ENCODE measurements at places on chromosomes 16 and 17.
A peak's percentile ranks its signal among the peaks of the same experiment; 100 is the strongest.

DNA sequence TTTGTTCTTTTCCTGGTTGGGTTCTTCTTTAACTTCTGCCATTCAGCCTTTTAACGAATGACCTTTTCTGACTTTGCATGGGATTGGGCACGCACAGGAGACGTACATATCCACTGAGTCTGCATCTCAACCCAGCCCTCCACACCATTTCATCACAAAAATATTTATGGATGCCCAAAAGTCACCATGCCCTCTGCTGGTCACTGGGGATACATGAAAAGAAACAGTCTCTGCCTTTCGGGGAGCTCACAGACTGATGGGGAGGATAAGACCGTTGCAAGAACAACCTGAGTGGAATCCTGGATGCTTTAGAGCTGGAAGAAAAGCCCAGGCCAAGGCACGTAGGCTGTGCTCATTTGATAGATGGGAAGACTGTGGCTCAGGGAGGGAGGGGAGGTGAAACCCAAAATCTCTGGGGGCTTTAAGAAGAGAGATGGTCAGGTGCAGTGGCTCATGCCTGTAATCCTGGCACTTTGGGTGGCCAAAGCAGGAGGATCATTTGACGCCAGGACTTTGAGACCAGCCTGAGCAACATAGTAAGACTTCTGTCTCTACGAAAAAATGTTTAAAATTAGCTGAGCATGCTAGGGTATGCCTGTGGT lies 7.9 kb upstream of the MT2A start:
- peak; percentile 42 for DNase-seq

DNA sequence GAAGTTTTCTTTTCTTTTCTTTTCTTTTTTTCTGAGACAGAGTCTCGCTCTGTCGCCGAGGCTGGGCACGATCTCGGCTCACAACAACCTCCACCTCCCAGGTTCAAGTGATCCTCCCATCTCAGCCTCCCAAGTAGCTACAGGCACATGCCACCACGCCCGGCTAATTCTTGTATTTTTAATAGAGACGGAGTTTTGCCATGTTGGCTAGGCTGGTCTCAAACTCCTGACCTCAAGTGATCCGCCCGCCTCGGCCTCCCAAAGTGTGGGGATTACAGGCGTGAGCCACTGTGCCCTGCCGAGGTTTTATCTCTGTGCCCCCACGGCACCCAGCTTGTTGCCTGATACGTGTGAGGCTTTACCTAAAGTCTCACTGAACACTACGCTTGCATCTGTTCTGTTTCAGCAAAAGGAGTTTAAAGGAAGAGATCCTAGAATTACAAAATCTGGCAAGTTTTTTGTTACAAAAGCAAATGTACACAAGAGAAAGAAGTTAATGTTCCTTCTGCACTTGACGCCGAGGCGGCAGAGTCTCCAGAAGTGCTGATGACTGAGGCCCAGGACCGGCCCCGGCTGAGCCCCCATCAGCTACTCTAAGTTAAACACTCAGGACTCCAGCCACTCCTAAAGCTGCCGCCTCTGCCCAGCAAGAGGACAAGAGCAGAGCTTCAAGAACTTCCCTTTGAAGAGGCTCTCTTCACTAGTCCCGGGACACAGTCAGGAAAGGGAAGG lies 9.2 kb downstream of the ABCA3 start:
- no peak for DNase-seq

GRCh38 chr17:44898768-44899073 lies 524 bp downstream of the EFTUD2 start:
- DNase-seq = no peak

DNA sequence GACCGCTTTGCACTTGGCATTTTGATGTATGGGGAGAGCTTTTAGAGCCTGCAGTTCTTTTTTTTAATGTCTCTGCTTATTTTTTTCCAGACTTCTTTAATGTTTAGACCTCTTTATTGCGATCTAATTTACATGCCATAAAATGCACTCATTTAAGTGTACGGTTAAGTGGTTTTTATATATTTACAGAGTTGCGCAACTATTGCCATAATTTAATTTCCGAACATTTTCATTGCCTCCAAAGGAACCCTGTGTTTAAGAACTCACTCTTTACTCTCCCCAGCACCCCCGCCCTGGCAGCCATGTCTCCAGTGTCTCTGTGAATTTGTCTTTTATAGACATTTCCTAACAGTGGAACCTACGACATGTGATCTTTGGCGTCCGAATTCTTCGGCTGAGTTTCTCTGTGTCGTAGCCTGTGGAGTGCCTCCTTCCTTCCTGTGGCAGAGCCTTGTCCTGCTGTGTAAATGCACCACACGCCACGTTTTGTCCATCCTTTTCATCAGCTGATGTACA lies 24.0 kb downstream of the ZNF750 start:
- DNase-seq = no peak

DNA sequence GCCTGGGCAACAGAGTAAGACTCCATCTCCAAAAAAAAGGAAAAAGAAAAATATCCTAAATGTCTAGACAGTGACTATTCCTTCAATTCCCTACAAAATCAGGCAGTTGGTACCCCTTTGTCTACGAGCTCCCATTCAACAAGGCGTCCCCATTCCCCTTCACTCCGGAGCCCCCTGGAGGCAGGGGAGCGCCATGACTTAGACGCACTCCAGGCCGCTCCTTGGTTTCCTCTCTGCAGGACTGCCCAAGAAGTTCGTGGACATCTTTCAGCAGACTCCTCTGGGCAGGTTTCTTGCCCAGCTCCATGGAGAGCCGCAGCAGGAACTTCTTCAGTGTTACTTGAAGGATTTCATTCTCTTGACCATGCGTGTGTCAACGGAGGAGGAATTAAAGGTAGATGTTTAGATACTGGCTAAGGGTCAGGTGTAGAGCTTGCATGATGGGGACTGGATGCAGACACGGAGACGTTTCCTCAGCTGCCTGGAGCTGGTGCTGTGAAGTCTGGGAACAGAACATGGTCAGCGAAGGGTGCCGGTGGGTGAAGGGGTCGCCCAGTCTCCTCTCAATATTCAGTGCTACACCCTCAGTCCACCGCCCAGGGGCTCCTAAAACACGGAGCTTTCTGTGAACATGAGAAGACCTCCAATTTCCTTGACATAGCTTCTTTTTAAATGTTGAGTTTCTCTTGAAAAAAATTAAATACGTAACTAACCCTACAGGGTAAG lies 53.3 kb upstream of the ENDOV start:
- DNase-seq = no peak

GRCh38 chr17:75783803-75784472 lies 668 bp upstream of the UNK start:
- DNase-seq = no peak

DNA sequence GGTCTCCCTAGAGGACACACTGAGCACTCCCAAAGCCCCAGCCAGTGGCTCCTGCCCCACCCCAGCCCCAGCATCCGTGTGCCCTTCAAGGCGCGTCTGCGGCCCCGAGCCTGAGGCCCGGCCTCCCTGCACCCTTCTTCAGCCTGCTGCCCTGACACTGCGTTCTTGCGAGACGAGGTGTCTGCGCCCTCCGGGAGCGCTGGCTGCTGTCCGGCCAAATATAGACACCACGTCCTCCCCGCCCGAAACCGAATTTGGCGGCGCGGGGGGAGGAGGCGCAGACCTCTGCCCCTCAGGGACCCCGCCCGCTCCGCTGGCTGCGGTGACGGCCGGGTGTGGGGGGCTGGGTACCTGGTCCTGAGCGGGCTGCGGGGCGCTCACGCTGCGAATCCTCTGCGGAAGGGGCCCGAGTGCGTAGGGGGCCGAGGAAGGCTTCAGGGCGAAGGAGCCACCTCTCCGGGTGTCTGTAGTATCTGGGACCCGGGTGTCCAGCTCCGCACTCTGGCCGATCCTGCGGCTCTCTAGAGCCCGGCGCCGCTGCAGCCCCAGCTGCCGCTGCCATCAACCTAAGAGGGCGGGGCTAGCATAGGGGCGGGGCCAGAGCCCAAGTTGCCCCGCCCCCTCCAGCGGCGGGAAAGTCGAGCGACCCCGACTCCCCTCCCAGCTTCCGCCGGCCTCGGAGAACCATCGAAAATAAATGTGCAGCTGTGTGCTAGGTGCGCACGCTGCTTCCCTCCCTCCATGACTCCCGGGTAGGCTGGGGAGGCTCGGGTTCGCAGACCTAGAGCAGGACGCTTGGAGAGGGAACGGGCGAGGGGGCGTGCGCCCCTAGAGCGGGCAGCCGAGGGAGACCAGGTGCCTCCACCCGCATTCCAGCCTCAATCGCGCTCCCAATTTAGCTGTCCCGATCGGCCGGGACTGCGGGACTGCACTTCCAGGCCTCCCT lies at the start of gene CORO6:
TSS of gene CORO6 (minus strand) at position 576 of the 946 bp plus-strand sequence. CDS start 1,491 bp downstream, outside the sequence.
- no peak for DNase-seq

- DNase-seq = no peak
Measured at GRCh38 chr16:10036956-10037355, 145.3 kb downstream of the GRIN2A start.

DNA sequence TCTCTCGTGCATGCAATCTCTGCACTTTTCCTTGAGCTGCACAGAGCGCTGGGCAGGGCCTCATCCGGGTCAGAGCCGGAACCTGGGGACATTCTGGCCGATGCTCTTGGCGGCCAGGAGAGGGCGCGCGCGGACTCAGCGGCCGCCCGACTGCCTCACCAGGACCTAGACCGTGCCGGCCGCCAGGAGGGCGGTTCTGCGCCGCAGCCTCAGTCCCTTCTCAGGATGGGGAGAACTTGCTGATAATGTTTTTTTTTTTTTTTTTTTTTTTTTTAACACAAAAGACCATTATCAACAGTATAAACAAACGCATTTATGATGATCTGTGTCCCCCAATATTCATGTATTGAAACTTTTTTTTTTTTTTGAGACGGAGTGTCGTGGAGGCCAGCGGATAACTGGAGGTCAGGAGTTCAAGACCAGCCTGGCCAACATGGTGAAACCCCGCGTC lies 8.1 kb upstream of the FLYWCH2 start:
- DNase-seq = peak; percentile 35

DNA sequence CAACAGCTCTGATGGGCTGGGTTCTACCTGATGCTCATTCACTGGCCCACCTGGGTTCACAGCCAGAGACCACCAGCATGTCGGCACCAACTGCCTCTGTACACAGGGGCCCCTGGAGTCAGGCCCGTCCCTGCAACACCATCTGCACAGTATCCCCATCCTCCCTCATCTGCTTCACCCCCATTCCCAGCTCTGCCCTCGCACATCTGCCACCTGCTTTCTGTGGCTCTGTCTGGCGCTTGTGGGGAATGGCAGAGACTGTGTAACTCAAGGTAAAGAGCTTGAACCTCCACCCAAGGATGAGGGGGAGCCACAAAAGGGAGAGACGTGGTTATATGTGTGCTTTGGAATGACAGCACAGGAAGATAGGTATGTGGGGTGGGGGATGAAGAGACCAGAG lies 27.2 kb downstream of the SMPD3 start:
- DNase-seq = no peak

DNA sequence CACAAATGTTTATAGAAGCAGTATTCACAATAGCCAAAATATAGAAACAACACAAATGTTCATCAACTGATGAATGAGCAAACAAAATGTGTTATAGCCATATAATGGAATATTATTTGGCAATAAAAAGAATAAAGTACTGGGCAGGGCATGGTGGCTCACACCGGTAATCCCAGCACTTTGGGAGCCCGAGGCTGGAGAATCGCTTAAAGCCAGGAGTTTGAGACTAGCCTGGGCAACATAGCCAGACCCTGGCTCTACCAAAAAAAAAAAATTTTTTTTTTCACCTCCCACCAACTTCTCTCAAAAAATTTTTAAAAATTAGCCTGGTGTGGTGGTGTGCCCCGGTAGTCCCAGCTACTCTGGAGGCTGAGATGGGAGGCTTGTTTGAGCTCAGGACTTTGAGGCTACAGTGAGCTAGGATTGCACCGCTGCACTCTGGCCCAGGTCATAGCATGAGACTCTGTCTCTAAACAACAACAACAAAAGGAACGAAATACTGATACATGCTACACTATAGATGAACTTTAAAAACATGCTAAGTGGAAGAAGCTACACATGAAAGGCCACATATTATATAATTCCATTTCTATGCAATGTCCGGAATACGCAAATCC lies 10.7 kb upstream of the PECAM1 start:
- no peak for DNase-seq

DNA sequence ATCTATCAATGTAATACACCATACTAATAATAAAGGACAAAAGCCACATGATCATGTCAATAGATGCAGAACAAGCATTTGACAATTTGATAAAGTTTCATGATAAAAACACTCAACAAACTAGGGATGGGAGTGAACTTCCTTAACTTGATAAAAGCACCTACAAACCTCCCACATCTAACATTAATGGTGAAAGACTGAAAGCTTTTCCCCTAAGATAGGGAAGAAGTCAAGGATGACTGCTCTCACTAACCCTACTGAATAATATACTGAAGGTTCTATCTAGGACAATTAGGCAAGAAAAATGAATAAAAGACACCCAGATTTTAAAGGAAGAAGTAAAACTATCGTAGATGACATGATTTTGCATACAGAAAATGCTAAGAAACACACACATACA lies 10.4 kb upstream of the DYNLL2 start:
- no peak for DNase-seq

GRCh38 chr17:63798572-63799106 lies 24.7 kb downstream of the DDX42 start:
- DNase-seq = no peak

GRCh38 chr16:85643631-85644030 lies 30.5 kb downstream of the GSE1 start:
- DNase-seq = no peak

- DNase-seq = no peak
Measured at GRCh38 chr17:18004345-18004744, 31.7 kb downstream of the DRC3 start.

DNA sequence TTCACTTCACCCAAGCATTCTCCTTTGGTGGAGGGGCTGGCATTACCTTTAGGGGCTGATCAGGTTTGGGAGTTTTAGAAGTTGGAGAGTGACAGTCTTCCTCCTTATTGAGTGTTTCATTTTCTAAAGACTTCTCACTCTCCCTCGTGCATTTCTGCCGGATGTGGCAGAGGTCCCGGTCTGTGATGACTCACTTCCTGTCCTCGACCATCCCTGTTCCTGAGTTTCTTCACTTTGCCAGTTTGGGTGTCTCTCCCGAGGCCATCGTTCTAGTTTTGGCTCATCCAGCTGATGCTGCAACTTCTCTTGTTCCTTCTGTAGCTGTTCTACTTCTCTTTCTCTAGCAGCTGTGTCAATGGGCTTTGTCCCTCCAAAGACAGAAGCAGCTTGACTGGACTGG lies 104.3 kb downstream of the PHKB start:
- DNase-seq = no peak

DNA sequence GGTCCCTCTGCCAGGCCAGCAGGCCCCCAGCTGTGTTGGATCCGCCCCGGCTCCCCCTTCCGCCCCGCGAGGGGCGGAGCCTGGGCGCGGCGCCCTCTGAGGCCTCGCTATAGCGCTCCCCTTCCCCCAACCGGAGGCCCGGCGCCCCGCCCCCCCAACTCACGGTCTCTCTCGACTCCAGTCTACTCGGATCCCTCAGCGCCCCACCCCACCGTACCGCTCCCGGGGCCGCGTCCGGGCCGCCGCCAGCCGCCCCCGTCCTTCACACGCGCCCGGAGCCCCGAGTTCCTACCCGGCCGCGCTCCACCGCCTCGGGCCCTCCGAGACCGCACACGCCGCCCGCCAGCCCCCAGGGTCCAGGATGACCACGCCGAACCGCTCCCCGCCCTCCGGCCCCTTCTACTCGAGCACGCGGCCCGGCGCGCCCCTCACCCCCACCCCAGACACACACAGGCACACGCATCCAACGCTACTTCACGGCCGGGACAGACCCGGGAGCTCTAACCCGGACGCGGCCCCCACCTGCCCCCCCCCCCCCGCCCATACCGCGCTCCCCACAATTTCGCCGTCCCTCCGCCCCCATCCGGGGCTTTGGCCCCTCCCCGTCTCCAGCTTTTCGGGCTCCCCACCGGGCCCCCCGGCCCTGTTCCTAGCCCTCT lies 1.4 kb downstream of the PHF23 start:
- peak; percentile 33 for DNase-seq

Measured in occipital lobe (tissue), 3 donors.